ENCODE measurements at places on chromosomes 5 and 9.

- DNase-seq, result no peak
Measured at GRCh38 chr5:62263401-62263800, 42.6 kb upstream of the KIF2A start.

- DNase-seq, result no peak
Measured at GRCh38 chr5:1948663-1949191, 66.0 kb upstream of the IRX4 start.

DNA sequence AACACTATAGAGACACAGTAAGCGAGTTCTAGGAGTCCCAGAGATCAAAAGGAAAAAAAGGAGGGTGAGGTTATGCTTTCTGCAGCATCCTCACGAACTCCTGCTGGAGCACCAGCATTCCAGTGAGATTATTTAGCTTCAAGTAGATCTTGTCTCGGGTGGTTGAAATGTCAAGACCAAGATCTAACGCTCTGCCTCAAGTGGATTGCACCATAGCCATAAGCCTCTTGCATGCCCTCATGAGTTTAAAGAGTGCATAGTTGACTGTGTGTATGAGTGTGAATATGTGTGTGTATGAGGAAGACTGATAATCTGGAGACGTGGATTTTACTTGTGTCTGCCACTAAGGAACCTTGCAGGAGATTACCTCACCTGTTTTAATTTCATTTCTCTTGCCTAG, 335.3 kb upstream of the ADAMTSL1 start:
- no peak for DNase-seq

GRCh38 chr9:78746010-78746409, 449.1 kb downstream of the PSAT1 start:
- no peak for DNase-seq

GRCh38 chr5:154157483-154158378, 32.8 kb upstream of the GALNT10 start:
- no peak for DNase-seq

DNA sequence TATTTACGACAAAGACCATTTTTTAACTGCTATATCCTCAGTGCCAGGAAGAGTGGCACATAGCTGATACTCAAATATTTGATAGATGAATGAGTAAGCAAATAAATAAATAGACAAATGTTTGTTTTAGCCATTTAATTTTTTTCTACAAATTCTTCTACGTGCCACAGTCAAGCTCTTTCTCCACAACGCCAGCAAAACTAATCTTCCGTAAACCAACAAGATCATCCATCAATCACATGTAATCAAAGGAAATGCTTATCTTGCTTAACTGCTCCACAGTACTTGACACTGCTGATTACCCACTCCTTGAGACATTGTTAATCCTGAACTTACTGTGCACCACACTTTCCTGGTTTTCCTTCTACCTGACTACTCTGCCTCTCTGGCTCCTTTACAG, 136.7 kb downstream of the EDIL3 start:
- DNase-seq, result no peak

DNA sequence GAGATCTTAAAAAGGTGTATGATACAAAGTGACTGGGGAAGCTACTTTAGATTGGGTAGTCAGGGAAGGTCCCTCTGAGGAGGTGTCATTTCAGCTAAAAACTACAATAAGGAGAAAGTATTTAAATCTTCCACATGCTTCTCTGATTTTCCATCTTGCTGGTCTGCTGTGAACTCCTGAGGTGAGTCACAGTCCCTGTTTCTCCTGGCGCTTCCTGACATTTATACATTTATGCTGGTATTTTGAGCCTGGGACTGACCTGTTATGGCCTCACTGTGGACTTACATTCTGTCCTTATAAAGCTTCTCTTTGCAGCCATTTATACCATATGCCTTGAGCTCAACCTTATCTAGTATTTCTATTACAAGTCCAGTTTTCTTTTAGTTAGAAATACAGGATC, 95.1 kb downstream of the MED27 start:
- DNase-seq, result no peak

DNA sequence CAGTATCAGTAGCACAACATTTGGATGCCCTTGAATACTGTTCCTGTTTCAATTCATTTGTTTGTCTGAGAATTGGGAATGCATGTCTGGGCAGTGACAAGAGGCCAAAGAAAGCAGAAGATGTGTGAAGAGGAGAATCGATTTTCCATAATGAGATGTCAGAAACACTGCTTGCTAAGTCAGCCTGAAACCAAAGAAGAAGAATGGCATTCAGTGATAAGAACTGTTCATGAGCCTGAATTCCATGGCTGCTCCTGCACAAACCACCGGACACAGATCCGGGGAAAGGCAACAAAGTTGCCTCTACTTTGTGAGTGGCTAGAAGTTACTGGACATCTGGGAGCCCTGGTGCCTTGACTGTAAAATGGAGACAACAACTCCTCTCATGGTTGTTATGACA, 207.2 kb upstream of the RASEF start:
- no peak for DNase-seq

DNA sequence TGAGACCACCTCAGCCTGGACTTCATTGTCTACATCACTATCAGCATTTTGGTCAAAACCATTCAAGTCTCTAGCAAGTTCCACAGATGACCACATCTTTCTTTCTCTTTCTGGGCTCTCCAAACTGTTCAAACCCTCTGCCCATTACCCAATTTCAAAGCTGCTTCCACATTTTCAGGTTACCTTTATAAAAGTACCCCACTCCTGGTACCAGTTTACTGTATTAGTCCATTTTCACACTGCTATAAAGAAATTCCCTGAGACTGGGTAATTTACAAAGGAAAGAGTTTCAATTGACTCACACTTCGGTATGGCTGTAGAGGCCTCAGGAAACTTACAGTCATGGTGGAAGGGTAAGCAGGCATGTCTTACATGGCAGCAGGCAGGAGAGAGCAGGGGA, 84.5 kb downstream of the FBXL7 start:
- no peak for DNase-seq

GRCh38 chr9:20538956-20539355, 83.3 kb downstream of the MLLT3 start:
- DNase-seq, result no peak

GRCh38 chr9:135907006-135907430, 328 bp downstream of the CAMSAP1 start:
- DNase-seq, result no peak

- no peak for DNase-seq
Measured at GRCh38 chr9:24817756-24818155, 272.1 kb upstream of the IZUMO3 start.

GRCh38 chr5:37921452-37921851, 81.6 kb upstream of the GDNF start:
- no peak for DNase-seq

GRCh38 chr9:116467740-116468351, 219.3 kb upstream of the TRIM32 start:
- DNase-seq, result no peak

GRCh38 chr5:61735531-61735930, 403.5 kb downstream of the ZSWIM6 start:
- DNase-seq, result no peak

GRCh38 chr9:79123415-79123814, 448.4 kb upstream of the TLE4 start:
- DNase-seq, result no peak

DNA sequence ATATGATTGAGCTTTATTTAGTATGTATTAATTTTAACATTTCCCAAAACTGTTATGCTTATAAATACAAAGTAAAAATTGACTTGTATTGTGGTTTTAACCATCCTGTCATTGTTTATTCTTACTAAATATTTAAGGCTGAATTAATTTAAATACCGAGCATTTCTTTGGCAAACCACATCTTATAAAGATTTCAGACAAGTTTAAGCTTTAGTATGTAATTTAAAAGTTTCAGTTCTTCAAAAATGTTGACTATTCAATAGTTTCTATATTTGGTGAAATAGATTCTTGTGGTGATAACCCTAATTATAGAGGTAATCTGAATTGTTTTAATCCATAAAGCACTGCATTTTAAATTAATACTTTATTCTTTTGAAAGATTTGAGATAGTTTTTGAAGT, 65.5 kb downstream of the CCNH start:
- DNase-seq, result no peak

- DNase-seq, result no peak
Measured at GRCh38 chr9:111959468-111960359, 63.1 kb downstream of the UGCG start.

GRCh38 chr9:83560169-83560826, 22.1 kb upstream of the FRMD3 start:
- DNase-seq, result no peak

- DNase-seq, result no peak
Measured at GRCh38 chr5:126938466-126938865, 91.9 kb downstream of the MARCHF3 start.

DNA sequence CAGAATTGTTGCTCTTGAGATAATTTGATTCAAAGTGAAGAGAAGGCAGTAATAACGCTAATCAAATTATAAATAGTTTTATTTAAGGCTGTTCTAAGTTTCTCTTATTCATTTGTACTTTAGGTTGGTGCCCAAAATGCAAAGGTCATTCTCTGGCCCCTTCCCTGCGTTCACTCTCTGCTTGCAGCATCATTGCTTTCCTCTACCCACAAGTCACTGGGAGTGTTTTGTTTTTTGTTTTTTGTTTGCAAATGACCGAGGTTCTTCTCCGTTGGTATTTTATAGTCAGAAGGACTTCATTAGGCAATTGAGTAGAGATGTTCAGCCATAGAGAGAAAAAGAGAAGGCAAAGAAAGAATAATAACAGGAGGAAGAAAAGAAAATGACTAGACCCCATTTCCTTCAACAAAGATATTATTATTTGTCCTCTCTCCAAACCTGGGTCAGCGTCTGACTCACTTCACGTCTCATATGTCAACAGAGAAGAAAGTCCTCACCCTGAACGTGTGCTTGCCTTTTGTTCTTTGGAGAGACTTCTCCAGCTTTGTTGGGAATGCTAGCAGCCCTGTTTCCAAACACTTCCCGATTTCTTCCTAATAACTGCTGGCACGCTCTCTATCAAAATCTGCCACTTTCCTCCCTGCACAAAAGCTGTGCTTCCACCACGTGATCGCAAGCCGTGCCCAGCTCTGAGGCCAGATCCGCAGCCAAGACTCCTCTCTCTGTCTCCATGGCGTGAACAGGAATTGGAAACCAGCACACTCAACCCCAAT, 119.8 kb downstream of the EBF1 start:
- DNase-seq, result no peak

- no peak for DNase-seq
Measured at GRCh38 chr5:100826133-100826532, 76.9 kb downstream of the ST8SIA4 start.

DNA sequence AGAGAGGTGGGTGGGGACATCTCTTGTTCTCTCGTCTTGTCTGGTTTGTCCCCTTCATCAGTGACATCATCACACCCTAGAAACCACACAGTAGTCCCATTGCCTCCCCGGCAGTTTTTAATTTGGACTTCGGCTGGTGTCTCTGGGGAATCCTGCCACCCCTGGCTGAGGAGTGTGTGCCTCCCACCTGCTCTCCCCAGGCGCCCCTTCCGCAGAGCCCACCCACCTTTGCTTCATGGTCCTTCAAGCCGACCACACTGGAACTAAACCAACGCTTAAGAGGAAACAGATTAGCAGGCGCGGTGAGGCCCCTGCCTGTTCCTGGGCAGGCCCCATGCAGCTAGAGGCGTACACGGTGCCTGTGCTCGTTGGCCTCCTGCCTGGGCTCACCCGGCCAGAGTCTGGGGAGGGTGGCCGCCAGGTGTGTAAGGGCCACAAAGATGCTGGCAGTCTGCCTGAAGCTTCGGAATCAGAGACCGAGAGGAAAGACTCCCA, 107.6 kb upstream of the SPRY4 start:
- DNase-seq, result no peak

GRCh38 chr9:72473474-72474261, 47.7 kb upstream of the TMC1 start:
- DNase-seq, result no peak

- DNase-seq, result peak; percentile 60
Measured at GRCh38 chr5:1523793-1524480, at the start of gene LPCAT1. TSS of gene LPCAT1 (minus strand) at chr5:1523960. CDS start at chr5:1523844, 116 bp downstream.

GRCh38 chr9:91734371-91734981, 215.6 kb downstream of the ROR2 start:
- DNase-seq, result peak; percentile 37

DNA sequence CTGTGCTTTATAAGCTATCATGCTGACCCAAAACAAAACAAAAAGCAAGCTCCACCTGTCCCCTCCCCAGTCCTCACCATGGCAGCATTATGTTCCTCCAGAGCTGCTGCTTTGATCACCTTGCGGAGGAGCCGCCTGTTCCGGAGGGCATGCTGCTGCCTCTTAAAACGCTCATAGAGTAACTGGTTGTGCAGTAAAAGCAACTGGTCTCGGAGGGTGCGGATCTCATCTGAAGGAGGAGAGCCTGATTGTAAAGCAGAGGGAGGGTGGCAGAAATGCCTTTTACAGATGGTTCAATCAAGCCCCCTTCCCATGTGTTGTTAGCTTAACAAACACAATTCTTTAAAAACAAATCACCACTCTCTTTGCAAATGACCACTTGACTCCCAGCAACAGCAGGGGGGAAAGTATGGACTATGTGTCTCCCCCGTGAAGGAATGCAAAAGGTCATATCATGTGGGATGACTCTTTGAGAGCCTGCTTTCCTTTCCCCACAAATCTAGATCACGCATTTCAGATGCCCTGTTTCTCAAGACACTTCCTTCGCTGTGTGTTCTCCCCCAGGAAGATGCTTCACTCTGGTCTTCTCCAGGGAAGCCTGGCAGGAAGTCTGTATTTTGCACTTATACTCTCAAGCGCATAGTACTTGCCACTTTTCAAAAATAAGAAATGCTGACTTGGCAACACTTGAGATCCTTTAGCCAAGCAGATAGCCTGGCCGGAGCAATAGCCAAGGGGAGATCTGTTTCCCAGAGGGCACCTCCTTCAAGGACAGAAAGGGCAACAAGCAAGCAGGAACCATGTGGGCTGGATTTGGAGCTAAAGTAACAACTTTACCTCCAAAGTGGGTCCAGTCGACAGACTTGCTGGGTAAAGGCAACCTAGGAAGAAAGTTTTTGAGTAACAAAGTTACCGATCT, 25.1 kb downstream of the SPACA9 start:
- no peak for DNase-seq

- peak; percentile 28 for DNase-seq
Measured at GRCh38 chr9:129412814-129413536, 207.9 kb downstream of the C9orf50 start.

DNA sequence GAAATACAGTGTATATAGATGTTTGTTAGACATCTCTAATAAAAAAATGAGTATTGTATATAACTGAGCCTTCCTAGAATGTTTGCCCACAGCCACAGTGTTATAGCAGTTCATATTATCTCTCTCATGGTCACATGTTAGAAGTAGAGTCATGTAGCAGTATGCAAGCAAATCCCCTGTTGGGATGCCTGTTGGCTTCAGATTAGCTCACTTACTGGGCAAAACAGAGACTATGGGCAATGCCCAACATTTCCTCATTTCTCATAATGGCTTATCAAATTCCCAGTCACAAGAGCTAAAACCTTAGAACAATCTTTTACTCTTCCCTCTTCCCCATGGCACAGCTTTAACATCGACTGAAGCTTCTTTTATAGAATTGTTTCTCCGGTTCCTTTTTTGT, 27.0 kb upstream of the PDCD1LG2 start:
- DNase-seq, result no peak
